ENCODE measurements at places on chromosomes 16 and 17.

GRCh38 chr17:43917016-43917347 is 9.6 kb upstream of the MPP2 start:
- no peak for DNase-seq

DNA sequence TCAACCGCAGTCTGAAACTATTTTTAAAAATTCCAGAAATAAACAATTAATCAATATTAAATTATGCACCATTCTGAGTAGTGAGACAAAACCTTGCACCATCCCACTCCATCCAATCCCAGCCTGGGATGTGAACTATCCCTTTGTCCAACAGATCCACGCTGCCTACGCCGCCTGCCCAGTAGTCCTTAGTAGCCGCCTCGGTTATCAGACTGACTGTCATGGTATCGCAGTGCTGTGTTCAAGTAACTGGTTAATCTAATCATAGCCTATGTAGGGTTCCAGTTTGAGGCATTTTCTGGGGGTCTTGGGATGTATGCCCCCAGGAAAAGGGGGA is 437.7 kb downstream of the HS3ST3B1 start:
- no peak for DNase-seq

DNA sequence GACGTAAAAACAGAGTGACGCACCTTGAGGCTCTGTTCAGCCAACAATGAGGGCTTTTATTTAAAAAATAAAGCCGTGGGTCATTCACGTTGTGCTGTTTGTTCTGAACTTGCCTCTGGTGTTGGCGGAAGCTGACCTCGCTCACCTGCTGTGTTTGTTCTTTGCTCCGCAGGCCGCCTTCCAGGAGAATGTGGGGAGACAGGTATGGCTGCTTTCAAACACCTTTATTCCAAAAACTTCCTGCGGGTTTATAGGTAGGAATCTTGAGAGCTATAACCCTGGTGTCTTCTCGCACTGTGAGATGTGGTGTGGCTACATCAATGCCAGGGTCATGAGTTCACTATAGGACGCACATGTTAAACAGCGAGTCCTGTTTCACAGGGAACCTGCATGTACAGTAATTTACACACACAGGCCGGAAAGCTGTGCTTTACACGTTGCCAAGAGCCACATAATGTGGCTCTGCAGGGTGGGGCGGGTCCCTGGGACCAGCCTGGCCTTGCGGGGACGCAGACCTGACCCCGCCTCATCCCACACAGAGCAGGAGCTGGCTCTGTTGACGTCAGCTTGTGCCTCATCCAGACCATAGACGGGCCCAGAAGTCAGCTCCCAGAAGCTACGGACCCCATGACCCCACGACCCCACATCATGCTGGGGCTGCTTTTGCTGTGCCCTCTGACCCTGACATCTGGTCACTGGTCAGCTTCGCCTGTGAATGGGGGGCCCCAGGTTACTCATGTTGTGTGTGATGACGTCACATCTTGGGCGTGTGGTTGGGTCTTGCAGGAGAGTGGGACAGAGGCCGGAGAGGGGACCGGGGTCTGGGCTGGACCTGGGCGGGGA is 49.9 kb upstream of the ZNF750 start:
- DNase-seq: no peak

DNA sequence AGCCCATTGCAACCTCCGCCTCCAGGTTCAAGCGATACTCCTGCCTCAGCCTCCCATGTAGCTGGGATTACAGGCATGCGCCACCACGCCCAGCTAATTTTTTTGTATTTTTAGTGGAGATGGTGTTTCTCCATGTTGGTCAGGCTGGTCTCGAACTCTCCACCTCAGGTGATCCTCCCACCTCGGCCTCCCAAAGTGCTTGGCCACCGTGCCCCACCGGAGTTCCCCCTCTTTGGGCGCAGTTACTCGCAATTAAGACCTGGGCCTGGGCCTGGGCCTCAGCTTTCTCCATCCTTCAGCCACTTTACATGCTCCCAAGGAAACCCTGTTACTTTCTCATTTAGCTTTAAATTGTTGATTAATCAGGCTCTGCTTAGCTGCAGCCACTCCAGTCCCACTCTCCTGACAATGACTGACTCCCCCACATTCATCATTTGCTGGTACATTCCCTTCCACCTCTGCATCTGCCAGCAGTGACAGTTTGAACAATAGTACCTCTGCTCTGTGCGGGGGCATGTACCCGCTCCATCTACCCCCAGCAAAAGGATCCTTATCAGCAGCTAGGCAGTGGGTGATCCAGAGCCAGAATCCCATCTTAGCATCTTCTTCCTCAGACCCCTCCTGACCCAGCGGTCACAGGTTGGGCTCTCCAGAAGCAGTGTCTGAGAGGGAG is 47.2 kb upstream of the SLC47A1 start:
- no peak for DNase-seq

DNA sequence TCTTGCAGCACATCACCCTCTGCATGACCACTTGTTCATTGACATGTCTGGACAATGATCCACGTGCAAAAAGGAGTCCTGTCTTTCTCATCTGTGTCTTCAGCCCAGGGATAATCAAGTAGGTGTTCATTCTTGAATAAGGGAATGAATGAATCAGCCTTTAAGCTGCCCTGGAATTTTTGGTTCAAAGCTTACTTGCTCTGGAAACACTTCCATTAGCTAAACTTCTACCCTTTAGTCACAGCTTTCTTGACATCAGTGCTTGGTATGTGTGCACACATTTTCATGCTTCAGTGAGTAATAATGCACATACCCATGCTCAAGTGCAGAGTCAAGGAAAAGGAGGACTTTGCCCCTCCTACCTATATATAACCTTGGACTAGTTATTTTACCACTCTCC is 103.0 kb upstream of the CDH13 start:
- no peak for DNase-seq

All from stimulated activated CD8-positive, alpha-beta memory T cell treated with anti-CD3 and anti-CD28 coated beads, Interleukin-15, amount 100 ng/mL, for 24 hours (primary cell).